ENCODE measurements at places on chromosomes 12 and 14.

DNA sequence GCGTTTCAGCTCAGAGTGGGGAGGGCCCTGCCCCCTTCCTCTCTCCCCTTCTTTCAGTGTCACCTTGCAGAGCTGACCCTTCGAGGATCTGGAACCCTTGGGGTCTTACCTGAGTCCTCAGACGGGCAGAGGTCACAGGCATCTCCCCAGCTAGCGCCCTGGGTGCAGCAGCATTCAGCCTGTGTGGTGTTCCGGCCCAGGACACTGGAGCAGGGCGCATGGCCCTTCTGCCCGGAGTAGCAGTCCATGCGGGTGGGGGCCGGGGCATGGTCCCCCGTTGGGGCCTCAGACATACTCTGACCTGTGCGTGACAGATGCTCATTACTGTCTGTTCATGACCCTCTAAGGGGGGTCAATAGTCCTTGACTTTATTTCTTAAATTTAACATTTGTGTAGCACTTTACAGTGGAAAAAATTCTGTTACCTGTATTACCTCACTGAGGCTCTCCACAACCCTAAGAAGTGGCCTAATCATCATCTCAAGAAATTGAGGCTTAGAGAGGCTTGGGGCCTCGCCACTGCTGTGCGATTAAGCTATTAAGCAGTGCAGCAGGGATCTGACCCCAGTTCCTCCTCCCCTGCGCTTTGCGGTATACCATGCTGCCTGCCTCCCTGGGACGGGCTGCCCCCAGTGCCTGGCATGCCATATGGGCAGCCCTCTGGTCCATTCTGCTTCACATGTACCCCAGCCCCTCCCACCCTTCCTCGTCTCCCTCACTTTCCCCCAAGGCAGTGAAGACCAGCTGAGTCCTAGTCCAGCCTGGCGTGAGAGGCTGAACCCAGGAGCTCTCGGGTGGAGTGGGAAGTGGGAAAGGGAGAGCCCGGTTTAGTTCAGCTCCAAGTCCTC is 11.5 kb downstream of the ISCA2 start:
- DNase-seq: peak; percentile 55

- DNase-seq: no peak
Measured at GRCh38 chr12:68932128-68932960, 627 bp downstream of the CPM start.

DNA sequence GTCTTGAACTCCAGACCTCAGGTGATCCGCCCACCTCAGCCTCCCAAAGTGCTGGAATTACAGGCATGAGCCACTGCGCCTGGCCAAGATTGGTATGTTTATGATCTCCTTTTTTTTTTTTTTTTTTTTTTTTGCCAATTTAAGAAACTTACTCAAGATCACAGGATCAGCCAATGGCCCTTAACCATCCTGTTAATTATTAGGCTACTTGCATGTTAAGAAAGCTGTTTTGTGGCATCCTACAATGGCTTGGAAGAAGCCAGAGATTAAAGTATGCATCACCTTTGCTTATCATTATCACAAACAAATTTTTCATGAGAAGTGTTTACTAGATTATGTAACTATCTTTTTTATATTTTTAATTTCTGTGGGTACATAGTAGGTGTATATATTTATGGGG is 140.2 kb downstream of the BCAT1 start:
- DNase-seq: no peak

GRCh38 chr14:85895603-85896002 is 365.7 kb downstream of the FLRT2 start:
- no peak for DNase-seq

DNA sequence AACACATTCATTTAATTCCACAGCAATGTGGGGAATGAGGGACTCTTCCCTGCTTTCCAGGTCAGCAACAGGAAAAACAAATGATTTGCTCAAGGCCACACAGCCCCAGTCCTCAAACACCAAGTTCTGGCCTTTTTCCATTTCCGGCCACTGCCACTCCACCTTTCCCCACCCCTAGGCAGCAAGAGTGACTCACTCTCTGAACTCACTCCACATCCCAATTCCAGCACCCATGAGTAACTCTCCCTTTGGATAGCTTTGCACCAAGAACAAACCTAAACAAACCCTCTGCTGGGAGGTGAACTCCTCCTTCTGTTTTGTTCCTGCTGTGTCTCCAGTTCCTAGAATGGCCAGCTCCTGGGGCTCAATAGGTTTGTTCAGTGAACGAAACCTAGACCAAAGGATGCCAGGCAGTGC is 30.4 kb upstream of the PLEKHG6 start:
- no peak for DNase-seq

GRCh38 chr14:79411403-79412174 is 799.7 kb downstream of the DIO2 start:
- DNase-seq: no peak

DNA sequence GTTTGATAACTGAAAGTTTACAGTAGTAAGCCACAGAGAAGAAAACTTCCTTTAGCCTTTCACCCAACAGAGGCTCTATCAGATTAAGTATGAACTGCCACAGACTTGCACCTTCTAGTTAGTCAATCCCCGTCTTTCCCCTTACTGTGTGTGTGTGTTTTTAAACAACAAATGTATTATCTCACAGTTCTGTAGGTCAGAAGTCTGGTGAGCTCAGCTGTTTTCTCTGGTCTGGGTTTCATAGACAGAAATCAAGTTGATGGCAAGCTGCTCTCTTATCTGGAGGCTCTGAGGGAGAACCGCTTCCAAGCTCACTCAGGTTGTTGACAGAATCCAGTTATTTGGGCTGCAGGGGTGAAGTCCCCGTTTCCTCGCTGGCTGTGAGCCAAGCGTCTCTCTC is 320.5 kb downstream of the PRKD1 start:
- no peak for DNase-seq

DNA sequence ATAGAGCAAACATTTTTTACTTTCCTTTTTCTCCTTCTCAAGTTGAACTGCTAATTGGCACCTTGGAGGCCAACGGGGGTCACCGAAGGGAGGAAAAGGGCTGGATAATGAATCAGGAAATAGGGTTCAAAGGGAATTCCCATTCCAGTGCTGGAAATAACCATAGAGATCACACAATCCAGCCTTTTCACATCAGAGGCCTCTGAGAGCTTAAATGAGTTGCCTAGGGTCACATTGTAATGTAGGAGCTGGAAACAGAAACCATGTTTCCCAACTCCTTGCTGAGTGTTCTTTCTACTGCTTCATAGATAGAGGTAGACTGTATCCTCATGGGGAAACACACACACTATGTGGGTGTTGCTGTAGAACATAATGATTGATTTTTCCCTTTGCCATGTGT is 60.6 kb upstream of the DDHD1 start:
- DNase-seq: no peak

- no peak for DNase-seq
Measured at GRCh38 chr12:79687711-79688260, 3.0 kb downstream of the PAWR start.

- DNase-seq: no peak
Measured at GRCh38 chr12:114658002-114658441, 26.0 kb downstream of the TBX3 start.

- DNase-seq: no peak
Measured at GRCh38 chr12:77152623-77153193, 87.3 kb upstream of the E2F7 start.

- no peak for DNase-seq
Measured at GRCh38 chr12:108357834-108358579, 18.9 kb upstream of the CMKLR1 start.

- no peak for DNase-seq
Measured at GRCh38 chr12:91222746-91223145, 40.1 kb upstream of the DCN start.

- DNase-seq: no peak
Measured at GRCh38 chr14:87386524-87386923, 606.5 kb downstream of the GALC start.

Data from D721Med (cell line).